AG08396 (cell line): ENCODE measurements at places on chromosomes 1 and 21.

- peak; percentile 21 for DNase-seq
Observed at GRCh38 chr1:178818416-178818815, 52.5 kb downstream of the ANGPTL1 start.

DNA sequence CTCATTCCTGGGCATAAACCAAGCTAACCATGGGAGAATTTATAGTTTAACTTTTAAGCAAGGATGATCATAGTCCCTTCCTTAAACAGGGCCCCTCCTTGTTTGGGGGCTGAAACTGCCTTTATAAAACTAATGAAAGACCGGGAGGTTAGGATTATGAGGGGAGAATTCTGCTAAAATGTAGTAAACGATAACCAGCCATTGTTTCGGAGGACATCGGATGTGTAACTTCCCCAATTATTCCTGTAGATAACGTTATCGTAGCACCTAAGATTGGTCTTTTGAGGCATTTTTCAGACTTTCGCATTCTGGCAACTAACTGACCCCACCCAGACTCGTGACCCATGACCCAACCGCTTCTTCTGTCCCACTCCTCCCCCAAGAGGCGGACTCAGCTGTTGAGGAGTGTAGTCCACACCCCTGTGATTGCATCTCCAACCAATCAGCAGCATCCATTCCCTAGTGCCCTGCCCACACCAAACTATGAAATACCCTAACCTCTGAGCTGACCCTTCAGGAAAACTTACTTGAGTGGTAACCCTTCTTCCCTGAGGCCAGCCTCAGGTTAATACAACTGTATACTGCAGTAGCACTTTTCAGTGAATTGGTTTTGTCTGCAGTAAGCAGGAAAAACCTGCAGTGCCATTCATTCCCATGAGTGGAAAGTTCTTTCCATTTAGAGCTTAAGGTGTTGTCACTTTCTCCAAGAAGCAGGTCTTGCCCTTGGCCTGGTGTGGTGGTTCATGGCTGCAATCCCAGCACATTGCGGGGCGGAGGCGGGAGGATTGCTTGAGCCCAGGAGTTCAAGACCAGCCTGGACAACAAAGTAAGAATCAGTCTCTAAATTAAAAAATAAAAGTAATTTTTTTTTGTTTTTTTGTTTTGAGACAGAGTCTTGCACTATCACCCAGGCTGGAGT lies 823 bp upstream of the SYF2 start:
- DNase-seq: peak; percentile 84

- no peak for DNase-seq
Observed at GRCh38 chr1:24316645-24317044, 2.5 kb upstream of the GRHL3 start.

- DNase-seq: no peak
Observed at GRCh38 chr1:56438901-56439551, 140.3 kb downstream of the PLPP3 start.

DNA sequence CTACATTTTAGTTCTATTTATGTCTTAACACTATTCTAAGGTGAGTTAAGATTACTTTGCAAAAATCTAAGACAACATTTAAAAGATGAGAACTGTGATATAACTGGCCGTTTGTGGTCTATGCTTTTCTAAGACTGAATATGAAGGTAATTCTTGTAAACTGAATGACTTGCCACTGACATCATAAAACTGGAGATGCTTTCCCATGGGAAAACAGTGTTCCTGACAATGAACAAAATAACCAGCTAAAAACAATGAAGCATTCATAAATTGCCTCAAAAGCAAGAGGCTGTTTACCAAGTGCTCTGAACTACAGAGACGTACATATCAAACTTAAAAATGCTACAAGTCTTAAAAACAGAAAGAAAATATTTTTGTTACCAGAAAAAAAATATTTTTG lies 54.7 kb downstream of the APP start:
- DNase-seq: no peak

GRCh38 chr1:228011721-228012311 lies 5.0 kb downstream of the WNT3A start:
- DNase-seq: no peak

DNA sequence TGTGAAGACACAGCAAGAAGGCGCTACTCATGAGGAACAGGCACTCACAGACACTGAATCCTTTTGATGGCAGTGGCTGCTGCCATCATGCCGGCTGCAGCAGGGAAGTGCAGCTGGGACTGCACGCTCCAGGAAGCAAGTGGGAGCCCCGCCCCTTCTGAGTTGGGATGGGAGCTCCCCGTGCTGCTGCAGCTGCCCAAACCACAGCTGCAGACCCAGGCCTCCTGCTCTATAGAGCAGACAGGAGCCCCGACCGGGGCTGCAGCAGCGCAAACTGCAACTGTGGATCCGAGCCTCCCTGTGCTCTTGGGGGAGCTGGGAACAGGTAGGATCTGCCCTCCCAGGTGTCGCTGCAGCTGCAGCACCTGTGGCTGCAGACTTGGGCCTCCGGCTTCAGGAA lies 65.2 kb upstream of the MARK1 start:
- no peak for DNase-seq

- peak; percentile 18 for DNase-seq
Observed at GRCh38 chr21:38380481-38381137, 117.7 kb downstream of the ERG start.

DNA sequence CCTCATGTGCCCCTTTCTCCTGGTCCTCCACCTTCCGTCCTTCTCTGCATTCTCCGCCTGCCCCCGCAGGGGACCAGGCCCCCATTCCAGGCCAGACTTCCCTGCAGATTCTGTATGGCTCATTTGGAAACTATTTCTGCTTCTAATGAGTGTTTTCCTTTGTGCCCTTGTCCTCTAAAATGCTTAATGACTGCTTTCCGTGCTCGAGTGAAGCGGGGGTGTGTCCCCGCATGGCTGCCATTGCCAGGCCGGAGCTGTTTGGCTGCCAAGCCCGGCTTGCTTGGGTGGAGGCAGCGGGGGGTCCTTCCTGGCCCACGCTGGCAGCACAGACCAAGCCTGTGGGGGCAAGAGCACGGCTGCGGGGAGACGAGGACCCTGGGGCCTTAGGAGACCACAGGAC lies 299.3 kb upstream of the VAMP3 start:
- DNase-seq: peak; percentile 41

- DNase-seq: no peak
Observed at GRCh38 chr1:6788946-6789345, 3.7 kb downstream of the CAMTA1 start.

GRCh38 chr1:10070206-10070605 lies 37.4 kb downstream of the UBE4B start:
- DNase-seq: no peak

DNA sequence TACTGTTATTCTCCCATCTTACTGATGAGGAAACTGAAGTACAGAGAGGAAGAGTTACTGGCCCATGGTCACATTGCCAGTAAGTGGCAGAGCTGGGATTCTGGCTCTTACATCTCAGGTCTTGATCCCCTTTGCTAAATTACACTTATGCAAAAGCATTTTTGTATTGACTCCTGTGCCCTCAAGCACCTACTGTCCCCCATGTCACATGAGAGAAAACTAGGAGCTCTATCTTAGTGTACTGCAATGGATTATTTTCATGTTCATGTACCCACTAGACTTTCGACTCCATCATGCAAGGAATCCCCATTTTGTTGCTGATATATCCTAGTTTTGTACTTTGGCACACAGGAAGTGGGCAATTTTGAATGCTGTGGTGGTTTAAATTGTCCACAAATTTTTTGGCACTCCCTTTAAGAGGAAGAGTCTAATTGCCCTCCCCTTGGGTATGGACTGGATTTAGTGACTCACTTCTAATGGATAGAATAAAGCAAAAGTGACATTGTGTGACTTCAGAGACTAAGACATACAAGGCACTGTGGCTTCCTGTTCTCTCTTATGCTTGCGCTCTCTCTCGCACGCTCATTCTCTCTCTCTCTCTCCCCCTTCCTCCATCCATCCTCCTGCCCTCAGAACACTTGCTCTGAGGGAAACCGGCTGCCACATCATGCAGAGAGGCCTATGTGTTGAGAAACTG lies 43.5 kb upstream of the JAK1 start:
- no peak for DNase-seq

DNA sequence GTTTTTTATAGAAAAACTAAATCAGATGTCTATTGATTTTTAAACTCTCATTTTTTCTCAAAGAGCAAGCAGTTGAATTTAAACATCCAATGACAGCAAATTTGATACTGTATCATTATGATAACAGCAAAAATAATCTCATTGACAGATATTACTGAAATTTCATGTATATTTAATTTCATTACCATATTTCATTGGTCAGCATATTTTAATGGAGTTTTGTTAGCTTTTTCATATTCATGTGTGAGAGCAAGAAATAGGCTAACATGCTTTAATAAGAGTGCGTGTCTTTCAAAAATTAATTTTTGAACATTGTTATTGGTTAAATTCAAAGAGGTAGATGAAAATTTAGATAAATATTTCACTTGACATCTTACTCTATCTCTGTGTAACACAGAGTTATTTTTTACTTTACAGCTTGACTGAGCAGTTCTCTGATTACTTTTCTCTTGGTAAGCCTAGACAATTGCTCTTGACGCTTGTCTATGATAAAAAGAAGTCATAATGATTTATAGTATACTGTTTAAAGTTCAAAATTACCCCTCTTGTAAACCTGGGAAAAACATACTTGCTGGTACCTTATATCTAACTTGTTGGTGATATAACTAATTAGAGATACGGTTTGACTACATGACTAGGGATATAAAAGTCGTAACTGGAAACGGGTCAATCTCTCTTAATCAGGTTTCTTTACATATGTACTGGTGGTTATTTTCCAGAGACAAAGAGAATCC lies 732.3 kb upstream of the NCAM2 start:
- no peak for DNase-seq

DNA sequence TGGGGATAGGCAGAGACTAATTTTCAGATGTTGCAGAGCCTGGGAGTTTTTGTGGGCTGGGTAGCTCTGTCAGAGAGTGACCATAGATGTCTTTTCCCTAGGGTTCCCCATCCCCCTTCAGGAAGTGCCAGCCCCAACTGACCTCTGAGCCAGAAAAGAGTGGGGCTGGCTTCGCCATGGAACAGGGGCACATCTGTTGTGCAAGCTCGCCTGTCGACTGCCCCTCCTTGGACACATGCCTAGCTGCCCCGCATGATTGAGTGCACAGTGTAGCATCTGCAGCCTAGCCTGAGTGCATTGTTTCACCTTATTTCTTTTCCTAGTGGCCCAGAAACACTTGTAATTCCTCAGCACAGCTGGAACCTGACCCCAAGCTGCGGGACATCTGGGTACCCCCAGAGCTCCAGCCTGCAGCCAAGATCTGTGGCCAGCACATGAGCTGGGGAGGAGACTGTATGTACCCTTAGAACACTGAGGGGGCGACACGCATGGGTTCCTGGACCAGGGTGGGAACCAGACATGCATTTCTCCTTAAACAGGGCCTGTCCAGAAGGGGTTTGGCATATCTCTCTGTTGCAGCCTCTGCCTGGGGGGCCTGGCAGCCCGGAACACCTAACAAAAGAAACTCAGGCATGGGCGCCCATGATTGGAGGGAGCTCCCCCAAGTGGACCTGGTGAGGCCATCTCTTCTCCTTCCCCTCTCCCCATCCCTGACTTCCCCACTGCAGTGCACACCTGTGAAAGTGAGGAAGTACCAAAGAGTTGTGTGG lies 55.2 kb downstream of the SYT14 start:
- DNase-seq: no peak

GRCh38 chr1:221016751-221017150 lies 137.5 kb downstream of the HLX start:
- DNase-seq: no peak

GRCh38 chr1:44089371-44090048 lies 29.1 kb upstream of the KLF17 start:
- no peak for DNase-seq

GRCh38 chr1:98500324-98500723 lies 161.2 kb upstream of the SNX7 start:
- DNase-seq: no peak

GRCh38 chr1:208929575-208929974 lies 653.9 kb upstream of the CAMK1G start:
- DNase-seq: peak; percentile 35

- no peak for DNase-seq
Observed at GRCh38 chr21:39479814-39480182, 28.0 kb downstream of the SH3BGR start.

- no peak for DNase-seq
Observed at GRCh38 chr1:205668951-205669340, 11.4 kb downstream of the SLC45A3 start.

GRCh38 chr1:166174108-166174507 lies 7.3 kb upstream of the FAM78B start:
- no peak for DNase-seq

GRCh38 chr1:116110567-116111523 lies at the start of gene MAB21L3:
TSS of gene MAB21L3 (plus strand) at chr1:116111399. CDS start at chr1:116112616, 1,217 bp downstream.
- no peak for DNase-seq

DNA sequence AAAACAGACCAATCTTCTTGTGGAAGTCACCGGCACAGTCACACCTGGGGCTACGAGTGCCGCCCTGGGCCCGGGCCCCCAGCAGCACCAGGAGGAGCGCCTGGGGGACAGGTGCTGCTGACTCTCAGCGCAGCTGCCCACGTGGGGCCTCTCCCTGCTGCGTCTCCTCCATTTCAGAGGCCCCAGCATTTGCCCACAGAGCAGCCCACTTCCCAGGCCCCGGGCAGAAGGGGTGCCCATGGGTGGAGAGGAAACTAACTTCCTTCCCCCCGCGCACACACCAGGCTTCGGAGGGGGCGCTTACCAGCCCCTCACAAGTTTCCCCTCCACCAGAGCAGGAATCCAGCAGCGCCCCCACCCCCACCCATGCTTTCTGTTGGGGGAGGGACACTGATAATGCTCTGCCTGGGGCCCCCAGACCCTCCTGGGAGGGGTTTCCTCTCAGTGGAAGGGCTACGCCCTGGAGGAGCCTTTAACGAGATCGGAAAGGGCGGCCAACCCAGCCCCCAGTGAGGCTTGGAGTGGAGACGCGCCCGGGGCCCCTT lies 440 bp downstream of the TNFRSF25 start:
- DNase-seq: no peak

GRCh38 chr1:3598051-3598491 lies 13.2 kb downstream of the MEGF6 start:
- DNase-seq: peak; percentile 62

DNA sequence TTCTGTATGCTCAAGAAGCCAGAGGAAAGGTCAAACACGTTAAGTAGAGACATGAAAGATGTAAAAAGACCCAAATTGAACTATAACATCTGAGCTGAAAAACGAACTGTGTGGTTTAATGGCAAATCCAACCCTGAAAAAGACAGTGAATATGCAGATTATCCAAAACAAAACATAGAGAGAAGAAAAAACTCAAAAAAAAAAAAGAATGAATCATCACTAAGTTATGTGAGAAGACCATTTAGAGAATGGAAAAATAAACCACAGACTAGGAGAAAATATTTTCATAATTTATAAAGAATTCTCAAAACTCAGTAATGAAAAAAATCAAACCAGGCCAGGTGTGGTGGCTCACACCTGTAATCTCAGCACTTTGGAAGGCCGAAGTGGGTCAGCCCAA lies 253.3 kb downstream of the PLPP3 start:
- no peak for DNase-seq

GRCh38 chr1:59161136-59161535 lies 135.8 kb upstream of the FGGY start:
- no peak for DNase-seq

GRCh38 chr1:45205011-45205909 lies 1.1 kb downstream of the ZSWIM5 start:
- peak; percentile 66 for DNase-seq

- no peak for DNase-seq
Observed at GRCh38 chr1:41768583-41768982, 150.1 kb downstream of the HIVEP3 start.
